ENCODE measurements at places on chromosomes 11 and 22.

DNA sequence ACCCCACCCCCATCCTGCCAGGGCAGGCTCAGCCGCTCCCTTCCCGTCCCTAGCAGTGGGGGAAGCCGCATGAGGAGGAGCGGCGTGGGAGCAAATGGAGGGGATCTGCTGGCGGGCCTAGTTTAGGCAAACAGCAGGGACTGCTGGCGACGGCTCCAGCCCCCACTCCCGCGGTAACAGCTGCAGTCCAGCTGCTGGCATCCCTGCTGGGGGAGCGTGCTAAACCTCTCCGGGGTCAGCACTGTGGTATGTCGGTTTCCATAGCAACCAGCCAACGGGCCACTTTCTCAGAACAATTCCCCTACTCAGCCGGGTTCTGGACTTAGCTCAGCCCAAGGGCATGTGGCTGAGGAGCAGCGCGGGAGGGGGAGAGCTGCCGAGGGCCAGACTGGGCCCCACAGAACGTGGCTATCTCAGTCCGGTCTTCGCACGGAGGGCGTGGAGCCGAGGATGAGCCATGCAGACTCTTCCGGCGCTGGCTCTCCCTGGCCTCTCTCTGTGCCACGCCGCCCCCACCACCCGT is 98.8 kb downstream of the PKNOX2 start:
- DNase-seq, result peak; percentile 98

DNA sequence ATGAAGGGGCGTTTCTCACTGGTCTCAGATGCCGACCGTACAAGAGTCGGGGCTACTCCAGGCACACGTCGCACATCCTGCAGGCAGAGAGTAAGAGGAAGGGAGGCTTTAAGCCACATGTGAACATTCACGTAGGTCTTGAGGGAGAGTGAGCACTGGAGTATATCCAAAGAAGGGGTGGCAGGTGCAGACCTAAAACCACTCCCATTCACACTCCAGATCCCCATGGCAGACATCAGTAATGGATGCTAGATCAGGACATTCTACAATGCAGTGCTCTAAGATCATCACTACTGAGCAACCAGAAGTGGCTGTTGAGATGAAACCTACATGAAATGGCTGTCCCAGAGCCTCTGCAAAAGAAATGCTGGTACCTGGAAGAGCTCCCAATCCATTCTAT is 39.0 kb downstream of the WT1 start:
- no peak for DNase-seq

DNA sequence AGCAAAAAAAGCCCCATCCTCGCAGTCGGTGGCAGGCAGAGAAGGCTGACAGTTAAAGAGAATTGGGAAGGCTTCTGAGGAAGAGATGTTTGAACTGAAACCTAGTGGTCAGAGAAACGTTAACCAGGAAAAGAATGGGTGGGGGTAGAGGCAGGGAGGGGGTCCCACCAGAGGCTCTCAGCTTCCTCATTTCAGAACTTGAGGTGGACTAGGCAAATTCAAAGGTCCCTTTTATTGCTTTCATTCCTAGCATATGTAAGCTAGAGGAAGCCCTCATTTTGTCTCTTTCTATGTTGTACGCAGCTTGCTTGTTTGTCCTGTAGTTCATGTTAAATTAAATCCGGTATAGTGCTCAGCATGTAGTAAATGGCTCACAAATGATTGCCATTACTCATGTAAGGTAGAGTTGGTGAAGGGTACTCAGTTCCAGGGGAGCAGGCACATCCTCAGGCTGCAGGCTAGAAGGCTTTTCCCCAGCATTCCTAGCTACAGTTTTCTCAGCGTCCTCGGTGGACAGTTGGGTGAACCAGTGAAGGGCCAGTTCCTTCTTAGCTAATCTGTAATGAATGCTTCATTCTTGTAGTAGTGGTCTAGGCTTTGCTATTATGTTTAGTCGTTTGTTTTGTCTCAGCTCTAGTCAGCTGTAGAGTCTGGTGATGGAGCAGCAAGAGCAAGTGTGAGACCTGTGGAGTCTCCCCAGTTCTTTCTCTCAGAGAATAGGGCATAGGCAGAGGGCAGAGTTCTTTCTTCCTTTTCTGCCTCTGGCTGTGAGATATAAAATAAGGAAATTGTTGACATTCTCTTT is 58.6 kb downstream of the UVRAG start:
- DNase-seq, result no peak

DNA sequence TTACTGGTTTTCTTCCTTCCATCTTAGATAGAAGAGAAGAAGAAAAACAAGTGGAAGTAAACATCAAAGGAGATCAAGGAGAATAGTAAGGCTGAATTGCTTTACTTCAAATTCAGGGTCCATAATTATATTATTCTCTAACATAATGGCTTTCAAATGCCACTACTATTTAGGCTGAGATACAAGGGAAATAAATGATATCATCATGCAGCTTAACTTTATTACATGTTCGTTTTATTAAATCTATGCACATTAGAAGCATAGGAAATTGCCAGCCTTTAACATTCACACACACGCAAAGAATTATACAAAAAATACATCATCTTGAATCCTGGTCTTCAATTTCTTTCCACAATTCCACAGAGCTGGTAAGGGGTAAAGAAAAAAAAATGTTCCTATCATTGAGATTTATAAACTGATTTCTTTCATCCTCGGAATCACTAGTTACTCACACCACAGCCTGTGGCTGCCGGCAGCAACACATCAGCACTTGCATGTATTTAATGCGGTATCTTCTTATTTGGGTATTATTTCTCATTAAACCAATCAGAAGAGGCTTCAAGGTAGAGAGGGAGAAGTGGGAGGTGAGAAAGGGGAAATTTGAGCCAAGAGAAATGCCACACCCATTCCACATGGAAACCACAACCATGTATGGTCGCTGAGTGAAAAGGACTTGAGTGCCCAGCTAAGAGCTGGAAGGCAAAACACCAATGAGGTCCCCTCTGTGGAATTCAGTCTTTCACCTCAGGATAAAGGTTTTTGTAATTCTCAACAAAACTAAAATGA is 26.3 kb downstream of the SYTL2 start:
- DNase-seq, result no peak

DNA sequence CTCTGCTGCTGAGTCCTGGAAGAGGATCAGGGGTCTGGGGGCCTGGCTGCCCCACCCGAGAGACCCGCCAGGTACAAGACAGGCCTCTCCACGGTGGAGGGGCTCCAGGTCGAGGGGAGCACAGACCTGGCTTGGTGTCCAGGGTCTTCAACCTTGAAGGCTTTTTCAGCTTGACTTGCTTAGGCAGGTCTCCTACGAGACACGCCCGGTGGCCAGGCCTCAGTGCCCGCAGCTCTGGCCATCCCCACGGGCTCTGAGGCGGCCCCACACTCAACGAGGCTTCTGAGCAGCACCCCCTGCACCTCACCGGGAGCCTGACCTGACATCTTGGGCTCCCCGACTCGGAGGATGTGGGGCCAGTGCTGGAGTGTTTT is 6.6 kb upstream of the PLXNB2 start:
- no peak for DNase-seq

DNA sequence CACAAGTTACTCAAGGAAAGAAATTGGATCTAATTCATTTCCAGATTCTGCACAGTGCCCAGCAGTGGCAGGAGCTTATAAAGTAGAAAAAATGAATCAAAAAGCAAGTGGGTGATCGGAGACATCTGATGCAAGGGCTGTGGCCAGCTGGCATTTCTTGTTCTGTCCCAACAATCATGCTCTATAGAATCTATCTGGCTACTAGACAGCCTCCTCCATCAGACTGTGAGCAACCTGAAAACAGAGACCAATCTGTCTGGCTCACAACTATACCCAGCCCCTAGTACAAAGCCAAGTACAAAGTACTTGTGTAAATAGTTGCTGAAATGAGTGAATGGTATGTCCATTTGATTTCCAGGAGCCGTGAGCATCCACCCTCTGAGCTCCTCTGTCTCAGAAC is 11.4 kb downstream of the USH1C start:
- no peak for DNase-seq

DNA sequence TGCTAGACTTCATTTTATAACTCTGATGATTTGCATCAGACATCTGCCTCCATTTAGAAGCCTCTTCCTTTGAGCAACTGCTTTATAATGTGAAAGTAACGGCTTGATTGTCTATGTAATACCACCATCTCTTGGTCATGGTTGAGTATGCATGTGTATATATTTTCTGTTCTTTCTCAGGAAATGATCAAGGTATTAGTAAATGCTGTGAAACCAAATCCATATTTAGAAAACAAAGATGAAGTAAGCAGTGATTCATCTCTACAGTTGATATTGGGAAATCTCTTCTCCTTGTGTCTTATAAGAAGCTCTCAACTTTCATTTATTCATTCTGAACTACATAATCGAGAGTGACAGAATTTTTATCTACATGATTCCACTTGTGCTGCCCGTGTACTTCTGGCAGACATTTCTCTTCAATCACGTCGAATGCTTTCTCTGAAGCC is 104.6 kb upstream of the ANO3 start:
- peak; percentile 62 for DNase-seq

DNA sequence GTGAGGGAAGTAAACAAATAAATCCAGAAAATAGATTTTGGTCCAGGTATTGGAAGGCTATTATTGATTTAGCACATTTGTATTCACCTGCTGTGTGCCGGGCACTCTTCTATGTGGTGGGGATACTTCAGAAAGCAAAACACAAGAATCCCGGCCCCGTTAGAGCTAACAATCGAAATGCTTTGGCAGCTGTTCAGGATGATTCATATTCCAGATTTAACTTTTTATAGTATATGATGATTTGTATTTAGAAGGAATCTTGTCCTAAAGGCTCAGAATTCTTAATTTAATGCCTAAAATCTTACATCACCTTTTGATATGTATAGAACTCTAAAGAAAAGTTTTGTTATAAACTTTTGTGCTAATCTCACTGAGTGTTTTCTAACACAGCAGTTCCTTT is 28.0 kb downstream of the ZC3H12C start:
- no peak for DNase-seq

GRCh38 chr11:111555255-111555654 is 14.7 kb downstream of the LAYN start:
- DNase-seq, result no peak

- DNase-seq, result no peak
Observed at GRCh38 chr11:116427903-116428637, 344.7 kb downstream of the BUD13 start.

DNA sequence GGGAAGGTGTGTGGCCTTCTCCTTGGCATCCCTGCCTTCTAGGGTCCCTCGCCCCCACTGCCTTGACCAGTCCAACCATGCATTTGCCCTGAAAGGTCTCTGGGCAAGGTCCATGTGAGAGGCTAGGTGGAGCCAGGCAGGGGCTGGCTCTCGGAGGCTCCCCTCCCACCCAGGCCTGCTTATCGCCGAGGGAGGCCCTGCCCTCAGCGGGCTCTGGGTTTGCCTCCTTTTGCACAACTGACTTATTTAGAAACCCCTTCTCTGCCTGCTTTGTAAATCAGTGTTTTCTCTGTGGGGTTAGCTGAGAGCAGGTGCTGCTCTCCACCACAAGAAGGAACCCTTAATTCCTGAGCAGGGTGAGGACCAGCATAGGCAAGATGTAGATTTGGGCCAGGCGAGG is 47.7 kb downstream of the CD82 start:
- no peak for DNase-seq

DNA sequence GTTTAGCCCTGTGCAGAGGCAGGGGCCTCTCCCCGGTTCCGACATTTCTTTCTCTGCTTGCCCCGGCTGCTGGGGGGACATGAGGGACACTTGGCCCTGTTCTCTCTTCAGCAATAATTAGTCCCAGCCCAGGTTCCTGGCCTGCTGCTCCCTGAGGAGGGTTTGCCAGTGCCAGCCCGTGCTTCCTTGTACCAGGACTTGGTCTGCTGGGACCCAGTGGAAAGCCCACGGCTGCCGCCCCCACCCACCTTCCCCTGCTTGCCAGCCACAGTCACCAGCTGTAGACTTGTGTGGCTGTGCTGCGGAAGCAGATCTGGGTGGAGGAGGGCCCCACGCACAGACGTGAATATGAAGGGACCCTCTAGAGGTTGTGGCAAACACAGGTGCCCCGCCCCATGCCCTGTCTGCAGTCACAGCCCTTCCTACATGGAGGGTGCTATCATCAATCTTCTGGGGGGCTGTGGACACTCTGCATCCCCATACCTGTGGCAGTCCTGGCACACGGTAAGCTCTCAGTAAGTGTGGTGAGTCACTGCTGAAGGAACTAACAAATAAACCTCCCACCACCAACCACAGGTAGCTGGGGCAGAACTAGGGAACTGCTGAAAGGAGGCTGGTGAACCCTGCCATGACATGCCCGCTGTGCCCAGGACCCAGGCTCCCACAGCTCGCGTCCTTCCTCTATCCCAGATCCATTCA is 949 bp downstream of the TP53AIP1 start:
- DNase-seq, result no peak
